Progenitor cell of endocrine pancreas (in vitro differentiated cells): ENCODE measurements at places on chromosomes 6 and 20.

GRCh38 chr6:137793805-137794515 lies 73.1 kb upstream of the TNFAIP3 start:
- no peak for DNase-seq

GRCh38 chr6:42274898-42275297 lies 57.2 kb upstream of the MRPS10 start:
- DNase-seq: no peak

GRCh38 chr6:52929321-52930164 lies 20.0 kb upstream of the GSTA3 start:
- DNase-seq: no peak

DNA sequence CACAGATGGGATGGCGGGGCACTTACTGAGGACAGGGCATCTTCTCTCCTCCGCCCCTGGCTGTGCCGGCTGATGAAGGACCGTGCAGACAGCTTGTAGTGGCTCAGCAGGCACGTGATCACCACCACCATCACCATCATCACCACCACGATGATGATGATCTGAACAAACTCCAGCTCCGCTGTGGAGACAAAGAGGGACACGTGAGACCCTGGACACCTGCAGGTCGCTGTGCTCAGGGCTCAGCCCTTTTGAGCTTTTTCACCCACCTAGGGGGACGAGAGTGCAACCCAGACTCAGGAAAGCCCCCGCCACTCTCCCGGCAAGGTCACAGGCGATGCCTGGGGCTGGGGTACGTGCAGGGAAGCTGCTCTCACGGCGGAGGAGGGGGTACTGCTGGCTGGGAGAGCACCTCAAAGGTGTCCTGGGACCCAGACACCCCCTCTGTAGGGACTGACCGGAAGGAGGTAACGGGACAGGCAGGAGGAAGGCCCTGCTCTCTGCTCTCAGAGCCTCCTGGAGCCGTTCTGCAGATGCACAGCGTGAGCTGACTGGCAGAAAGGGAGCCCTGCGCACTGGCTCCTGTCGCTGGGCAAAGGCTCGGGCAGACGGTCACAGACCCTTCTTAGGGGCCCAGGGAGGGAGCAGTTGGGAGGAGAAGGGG lies 39.4 kb upstream of the ZBP1 start:
- DNase-seq: no peak

- no peak for DNase-seq
Observed at GRCh38 chr6:72048080-72048479, 161.7 kb downstream of the RIMS1 start.

GRCh38 chr6:1381481-1382330 lies 7.7 kb upstream of the FOXF2 start:
- DNase-seq: peak; percentile 85

DNA sequence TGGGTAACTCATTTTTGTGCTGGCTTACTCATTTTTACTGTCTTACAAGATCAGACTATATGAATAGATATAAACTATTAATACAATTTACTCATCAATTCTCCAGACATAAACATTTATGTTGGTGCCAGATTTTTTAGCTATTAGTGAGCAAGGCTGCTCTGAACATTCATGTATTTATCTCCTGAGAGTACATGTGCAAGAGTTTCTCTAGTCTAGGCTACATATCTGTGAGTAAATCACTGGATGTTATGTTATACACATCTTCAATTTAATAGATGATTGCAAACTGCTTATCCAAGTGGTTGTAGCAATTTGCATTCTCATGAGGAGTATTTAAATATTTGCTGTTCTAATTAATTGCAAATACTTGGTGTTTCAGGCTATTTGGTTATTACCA lies 687.1 kb downstream of the PTPRT start:
- DNase-seq: no peak

DNA sequence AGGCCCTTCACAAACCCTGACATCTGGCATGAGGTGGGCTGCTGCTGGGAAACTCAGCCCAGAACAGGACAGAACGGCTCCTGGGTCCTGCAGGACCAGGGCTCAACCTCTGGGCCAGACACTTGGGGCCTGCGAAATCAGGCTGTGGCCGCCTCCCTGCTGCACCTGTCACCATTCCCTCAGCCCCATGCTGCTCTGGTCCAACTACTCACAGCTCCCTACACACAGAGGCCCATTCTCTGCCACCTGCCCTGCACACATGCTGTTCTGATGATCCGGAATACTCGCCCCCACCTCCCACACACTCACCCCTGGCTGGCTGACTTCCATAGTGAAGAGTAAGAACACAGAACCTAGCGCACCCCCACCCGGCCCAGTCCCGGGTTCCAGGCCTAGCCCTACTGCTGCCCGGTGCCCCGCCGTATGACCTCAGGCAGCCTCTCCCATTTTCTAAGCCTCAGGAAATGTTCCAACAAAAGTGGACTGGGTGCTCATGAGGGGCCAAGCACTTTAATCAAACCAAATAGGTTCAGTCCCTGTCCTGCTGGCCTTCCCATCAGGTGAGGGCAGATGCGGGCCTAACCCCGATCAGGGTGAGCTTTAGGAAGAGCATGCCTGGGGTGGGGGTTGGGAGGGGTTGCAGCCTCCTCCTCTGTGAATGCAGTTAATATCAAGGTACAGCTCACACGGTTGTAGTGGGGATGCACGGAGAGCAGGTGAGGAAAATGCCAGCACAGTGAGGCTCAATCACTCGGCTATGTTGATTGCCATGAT lies 3.9 kb downstream of the PEDS1 start:
- DNase-seq: no peak

GRCh38 chr20:54127855-54128574 lies 45.8 kb downstream of the CYP24A1 start:
- no peak for DNase-seq

- DNase-seq: no peak
Observed at GRCh38 chr20:17967521-17968365, 851 bp downstream of the SNX5 start.

- no peak for DNase-seq
Observed at GRCh38 chr6:34929241-34929978, 40.4 kb downstream of the ANKS1A start.

- no peak for DNase-seq
Observed at GRCh38 chr6:169388395-169389166, 134.9 kb upstream of the THBS2 start.

DNA sequence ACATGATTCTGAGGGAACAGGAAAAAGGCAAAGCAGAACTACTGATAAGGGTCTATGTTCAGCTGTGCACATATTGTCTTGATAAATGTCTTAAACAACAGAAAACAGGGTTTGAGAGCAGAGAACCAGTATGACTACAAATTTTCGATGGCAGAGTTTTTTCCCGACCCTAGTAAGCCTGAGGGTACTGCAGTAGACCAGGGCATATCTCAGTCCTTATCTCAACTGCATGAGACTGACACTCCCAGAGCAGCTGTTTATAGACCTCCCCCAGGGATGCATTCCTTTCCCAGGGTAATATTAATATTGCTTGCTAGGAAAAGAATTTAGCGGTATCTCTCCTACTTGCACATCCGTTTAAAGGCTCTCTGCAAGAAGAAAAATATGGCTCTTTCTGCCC lies 1176.8 kb upstream of the ADGRB3 start:
- DNase-seq: no peak

GRCh38 chr6:19268117-19268516 lies 569.1 kb upstream of the ID4 start:
- no peak for DNase-seq

GRCh38 chr6:25564943-25565342 lies 87.1 kb upstream of the SCGN start:
- no peak for DNase-seq

DNA sequence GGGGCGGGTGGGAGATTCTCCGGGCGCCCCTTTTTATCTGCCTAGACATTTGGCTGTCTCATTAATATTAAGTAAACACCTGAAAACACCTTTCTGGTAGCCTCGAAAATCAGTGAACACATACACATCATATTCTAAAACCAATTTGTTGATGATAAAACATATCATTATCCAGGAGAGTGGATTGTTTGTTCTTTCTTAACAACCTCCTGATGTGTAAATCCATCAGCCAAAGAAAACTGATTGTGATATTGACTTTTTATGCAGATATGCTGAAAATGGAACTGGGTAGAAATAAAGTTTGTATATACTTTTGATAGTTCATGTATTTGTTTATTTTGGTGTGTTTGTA lies 75.7 kb downstream of the ADGRG6 start:
- DNase-seq: no peak

DNA sequence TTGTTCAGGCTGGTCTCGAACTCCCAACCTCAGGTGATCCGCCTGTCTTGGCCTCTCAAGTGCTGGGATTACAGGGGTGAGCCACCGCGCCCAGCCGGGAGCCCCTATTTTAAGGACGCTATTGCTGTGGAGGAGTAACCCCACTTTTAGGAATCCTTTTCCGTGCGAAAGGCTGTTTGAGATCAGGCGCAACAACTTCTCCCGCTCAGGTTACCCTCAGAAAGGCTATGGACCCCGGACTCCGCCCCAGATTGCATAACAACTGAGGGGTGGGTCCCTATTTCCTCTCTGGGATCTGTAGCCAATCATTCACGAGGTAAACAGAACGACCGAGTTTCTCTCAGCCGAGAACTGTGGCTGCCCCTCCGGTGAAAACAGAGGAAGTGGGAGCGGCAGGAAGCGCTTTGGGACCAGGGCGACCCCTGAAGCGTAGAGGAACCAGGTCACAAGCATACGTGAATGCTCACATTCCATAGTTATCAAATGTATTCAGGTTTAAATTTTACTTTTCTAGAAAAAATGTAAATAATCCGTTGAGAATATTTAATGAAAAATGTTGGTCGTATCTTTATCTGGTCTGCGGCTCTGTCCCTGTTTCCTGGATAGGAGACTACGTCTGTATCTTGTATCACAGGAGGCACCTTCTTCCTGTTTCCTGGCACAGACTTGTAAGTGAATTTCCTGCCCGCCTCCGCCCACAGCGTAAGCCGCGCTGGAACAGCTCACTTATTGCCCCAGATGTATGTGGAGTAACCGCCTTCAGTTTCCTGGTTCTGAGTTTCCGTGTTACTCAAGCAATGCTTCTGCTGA lies 26.8 kb downstream of the HLA-E start:
- DNase-seq: peak; percentile 59

DNA sequence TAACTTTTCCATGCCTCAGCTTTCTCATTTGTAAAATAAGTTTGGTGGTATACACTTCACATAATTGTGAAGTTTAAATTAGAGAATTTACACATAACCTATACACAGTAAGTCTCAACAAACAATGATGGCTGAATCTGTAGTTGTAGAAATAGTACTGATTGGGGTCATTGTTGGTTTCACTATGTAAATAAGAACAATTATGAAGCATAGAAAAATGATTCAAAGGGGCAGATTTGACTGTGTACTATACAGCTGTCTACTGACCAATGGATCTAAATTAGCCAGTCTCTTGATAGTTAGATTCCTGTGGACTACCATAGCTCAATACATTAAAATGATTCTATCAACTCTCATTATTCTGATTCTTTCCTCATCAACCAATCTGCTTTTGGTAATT lies 181.1 kb upstream of the STXBP5 start:
- no peak for DNase-seq

DNA sequence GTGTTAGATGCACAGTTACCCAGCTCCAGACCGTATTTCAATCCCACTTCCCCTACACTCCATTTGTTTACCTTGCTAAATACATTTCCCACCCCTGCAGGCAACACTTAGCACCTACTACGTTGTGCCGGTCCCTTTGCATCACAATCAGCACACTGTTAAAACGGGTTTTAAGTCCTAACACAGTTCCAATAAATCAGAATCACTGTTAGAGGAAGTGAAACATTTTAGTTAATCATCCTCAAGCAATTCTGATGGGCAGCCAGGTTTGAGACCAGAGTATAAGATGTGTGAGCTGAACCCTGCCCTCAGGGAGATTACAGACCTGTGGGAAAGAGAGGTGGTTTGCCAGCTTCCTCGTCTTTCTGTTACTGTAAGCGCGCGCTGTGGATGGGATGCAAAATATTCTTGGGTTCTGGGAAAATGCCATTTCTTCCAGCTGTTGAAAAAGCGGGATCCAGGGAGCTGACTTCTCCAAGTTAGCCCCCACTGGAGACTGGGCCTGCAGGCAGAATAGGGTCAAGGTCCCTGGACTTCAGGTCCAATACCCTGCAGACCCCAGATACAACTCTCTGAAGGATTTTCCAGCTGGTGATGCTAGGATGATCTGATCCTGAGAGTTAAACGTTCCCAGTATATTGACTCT lies 3.1 kb downstream of the ZCCHC3 start:
- DNase-seq: no peak

- no peak for DNase-seq
Observed at GRCh38 chr20:48531505-48531904, 296.3 kb downstream of the PREX1 start.
